ENCODE measurements at places on chromosomes 13 and 19.

DNA sequence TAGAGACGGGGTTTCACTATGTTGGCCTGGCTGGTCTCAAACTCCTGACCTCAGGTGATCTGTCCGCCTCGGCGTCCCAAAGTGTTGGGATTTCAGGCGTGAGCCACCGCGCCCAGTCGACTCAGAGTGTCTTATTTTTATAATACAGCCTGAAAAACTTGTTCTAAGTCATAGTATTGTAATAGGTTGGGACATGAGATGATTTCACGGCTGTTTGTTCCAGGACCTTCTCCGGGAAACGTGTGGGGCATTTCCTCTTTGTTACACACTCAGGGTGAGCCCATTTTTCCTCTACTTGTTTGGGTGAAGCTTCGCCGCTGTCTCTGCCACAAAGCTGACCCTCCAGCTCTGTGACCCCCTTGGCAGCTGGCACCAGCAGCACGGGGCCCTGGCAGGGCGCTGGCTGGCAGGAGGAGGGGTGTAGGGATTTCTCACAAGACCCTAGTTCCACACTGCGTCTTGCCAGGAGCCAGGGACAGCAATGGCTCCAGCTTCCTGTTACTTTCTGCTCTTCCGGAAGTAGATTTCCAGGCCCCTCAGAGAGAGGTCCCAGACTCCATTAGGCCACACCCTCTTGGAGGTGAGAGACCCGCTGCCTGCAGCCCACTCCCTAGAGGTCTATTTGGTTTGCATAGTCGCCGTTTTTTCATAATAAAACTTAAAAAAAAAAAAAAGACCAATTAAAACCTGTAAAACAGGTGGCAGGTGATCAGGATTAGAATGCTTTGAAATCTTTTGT lies 15.6 kb downstream of the FGF21 start:
- DNase-seq, result no peak

DNA sequence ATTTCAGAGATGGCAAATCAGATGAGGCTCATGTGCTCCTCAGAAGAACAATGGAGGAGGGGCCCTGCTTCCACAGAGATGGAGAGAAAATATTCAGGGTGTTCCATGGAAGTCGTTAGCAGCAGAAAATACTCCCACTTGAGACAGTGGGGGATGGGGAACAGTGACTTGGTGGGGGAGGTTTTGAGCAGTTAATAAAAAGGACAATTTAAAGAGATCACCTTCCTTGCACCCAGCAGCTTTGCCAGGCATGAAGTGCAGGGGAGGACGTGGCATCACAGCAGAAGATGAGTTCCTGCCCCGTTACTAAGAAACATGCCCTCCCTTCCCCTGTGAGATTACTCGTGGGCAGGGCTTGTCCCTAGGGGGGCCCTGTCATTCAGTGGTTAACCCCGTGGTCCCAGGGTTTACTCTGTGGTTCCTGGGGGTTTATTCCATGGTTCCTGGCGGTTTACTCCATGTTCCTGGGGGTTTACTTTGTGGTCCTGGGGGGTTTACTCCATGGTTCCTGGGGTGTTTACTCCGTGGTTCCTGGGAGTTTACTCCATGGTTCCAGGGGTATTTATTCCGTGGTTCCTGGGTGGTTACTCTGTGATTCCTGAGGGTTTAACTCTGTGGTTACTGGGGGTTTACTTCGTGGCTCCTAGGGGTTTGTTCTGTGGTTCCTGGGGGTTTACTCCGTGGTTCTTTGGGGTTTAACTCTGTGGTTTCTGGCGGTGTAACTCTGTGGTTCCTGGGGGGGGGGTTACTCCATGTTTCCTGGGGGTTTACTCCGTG lies 49.2 kb downstream of the TMEM255B start:
- no peak for DNase-seq

GRCh38 chr13:103573446-103573845 lies 507.2 kb upstream of the SLC10A2 start:
- DNase-seq, result no peak

- DNase-seq, result no peak
Observed at GRCh38 chr13:111913761-111914140, 153.2 kb upstream of the SOX1 start.

GRCh38 chr13:110512198-110512740 lies 49.3 kb downstream of the RAB20 start:
- no peak for DNase-seq

DNA sequence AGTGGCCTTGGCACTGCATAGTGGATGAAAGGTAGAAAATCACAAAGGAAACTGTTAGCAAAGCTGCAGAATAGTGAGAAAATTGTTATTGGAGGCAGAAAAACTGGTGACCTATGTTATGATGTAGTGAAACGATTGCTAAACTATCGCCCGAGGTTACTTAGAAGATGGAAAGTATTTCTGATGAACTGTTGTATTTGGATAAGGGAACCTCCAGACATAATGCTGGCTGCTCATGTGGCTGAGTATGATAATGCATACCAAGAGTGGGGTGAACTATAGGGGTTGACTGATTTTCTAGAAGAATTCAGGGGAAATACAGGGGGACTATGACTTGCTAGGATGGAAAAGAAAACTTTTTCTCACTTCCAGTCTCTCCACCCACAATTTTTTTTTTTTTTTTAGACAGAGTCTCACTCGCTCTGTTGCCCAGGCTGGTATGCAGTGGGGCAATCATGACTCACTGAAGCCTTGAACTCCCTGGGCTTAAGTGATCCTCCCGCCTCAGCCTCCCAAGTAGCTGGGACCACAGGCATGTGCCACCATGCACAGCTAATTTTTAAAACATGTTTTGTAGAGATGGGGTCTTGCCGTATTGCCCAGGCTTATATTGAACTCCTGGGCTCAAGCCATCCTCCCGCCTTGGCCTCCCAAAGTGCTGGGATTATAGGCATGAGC lies 4.4 kb upstream of the EID2 start:
- no peak for DNase-seq

DNA sequence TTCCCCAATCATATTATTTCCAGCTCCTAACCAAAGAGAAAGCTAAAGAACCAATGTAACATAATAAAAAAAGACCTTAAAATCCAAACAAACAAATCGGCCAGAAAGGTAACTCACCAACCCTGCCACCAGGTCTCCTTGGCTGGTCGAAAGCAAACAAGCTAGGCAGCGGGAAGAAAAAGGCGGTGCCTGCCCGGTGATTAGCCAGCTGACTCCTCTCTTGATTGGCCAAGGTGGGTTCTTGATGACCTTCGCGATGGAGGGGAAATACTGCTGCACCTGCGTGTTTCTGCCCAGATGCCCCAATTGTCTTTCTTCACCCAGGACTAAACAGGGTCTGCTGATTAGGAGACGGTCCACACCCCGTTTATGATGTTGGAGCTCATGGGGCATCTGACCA lies at the start of gene NLRP11:
NLRP11 (minus strand) TSS at position 154 of the 400 bp plus-strand sequence. CDS start 13,825 bp downstream, outside the sequence.
- DNase-seq, result no peak

GRCh38 chr13:111608556-111608955 lies 288.1 kb downstream of the TEX29 start:
- no peak for DNase-seq

DNA sequence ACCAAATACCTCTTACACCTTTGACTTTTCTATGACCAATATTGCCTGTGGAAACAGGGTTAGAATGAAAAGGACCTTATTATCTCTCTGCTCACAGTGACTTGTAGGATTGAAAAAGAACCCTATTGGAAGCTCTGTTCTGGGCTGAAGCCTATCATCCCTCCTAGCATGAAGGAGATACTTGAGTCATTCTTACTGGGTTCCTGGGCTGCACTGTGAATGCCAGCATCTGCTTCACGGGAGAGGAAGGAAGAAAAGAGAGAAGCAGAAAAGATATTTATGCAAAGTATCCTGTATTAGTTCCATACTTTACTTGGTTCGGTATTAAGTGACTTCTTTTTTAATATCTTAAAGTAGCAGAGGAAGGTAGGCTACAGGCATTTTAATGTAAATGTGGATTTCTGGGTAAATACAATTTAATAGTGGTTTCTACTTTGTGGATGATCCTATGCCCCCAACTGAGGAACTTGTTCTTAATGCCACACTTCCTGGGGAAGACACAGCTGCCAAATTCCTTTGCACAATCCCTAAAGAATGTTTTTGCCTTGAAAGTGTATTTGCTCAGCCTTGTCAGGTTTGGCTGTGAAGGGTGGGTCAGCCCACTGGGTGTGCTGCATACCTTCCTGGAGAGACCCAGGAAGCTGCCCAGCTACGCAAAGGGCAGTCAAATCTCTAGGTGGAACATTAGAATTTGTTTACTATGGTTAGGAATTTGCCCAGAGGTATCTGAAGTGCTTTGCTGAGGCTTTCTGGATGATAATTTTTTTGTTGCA lies 13.7 kb upstream of the SCEL start:
- DNase-seq, result no peak

GRCh38 chr13:35858665-35859064 lies 272.5 kb downstream of the DCLK1 start:
- no peak for DNase-seq

GRCh38 chr19:17304386-17305215 lies 1.1 kb upstream of the MRPL34 start:
- no peak for DNase-seq

Data from stimulated activated CD8-positive, alpha-beta memory T cell treated with anti-CD3 and anti-CD28 coated beads, Interleukin-2, amount 100 ng/mL, for 1 hour (primary cell).